ENCODE measurements at places on chromosomes 1 and 21. TPM values are rescaled to one million over a fixed set of nuclear protein-coding genes. Genes with fewer than 3 reads are reported as not detected.

OR2T29 gene
- total RNA-seq = not detected

ADAMTSL4 gene
- total RNA-seq = not detected

ST6GALNAC3 gene
- not detected for total RNA-seq

FAM151A gene
- not detected for total RNA-seq

GOLPH3L gene
- total RNA-seq = 7.7 TPM

FTCD gene
- total RNA-seq = 0.33 TPM

LCE6A gene
- not detected for total RNA-seq

FLG2 gene
- not detected for total RNA-seq

TFF1 gene
- 4.6 TPM for total RNA-seq

TNFSF4 gene
- total RNA-seq = 0.03 TPM

SLC25A24 gene
- 35.3 TPM for total RNA-seq

MKNK1 gene
- total RNA-seq = 16.1 TPM

CNR2 gene
- not detected for total RNA-seq

TRIM58 gene
- not detected for total RNA-seq

TDRD5 gene
- total RNA-seq = not detected

CLCA1 gene
- total RNA-seq = not detected

Measured in HT-29 (cell line).